RCC 7860 (cell line): ENCODE measurements at places on chromosomes 5 and 9.
A peak's percentile ranks its signal among the peaks of the same experiment; 100 is the strongest.

DNA sequence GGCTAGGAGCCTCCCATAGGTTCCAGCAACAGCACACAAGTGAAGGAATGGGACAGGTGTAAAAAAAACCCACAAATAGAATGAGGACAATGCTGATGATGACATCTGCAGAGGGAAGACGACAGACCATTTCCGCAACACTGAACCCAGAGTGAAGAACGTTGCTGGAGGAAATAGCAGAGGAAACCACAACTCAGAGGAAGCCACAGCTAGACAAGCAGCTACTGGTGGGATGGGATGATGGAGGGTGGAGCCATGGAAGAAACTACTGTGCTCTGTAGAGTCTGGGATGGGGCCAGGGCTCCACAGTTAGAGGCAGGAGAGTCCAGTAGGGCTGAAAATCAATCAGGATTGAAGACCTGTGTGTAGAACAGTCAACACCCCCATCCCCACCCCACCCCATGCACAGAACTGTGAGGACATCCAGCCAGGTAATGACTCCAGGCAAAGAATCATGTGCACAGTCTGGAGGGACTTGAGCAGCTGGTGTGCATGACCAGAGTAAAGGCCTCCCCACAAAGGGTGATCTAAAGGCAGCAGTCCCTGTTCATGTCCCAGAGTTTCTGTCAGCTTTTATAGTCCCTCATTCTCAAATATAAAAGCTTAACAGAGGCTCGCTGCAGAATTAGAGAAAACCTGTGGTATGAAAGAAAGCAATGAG lies 65.2 kb upstream of the SPIN1 start:
- peak; percentile 50 for DNase-seq

DNA sequence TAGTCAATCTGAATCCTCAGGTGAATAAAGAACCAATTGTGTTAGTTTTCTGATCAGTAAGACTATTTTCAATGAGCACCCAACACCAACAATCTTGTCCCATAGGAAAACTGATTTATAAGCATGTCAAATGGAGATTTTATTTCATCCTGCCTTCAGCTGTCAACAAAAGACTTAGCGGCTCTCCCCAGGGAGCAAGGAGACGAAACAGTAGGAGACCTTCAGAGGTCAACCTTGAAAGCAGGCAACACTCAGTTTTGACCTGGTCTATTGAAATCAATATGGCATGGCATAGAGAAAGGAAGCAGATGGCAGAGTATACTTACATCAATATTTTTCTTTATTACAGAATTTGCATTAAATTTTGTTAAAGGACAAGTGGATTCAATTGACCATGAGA lies 34.1 kb downstream of the ZNF622 start:
- DNase-seq = no peak

DNA sequence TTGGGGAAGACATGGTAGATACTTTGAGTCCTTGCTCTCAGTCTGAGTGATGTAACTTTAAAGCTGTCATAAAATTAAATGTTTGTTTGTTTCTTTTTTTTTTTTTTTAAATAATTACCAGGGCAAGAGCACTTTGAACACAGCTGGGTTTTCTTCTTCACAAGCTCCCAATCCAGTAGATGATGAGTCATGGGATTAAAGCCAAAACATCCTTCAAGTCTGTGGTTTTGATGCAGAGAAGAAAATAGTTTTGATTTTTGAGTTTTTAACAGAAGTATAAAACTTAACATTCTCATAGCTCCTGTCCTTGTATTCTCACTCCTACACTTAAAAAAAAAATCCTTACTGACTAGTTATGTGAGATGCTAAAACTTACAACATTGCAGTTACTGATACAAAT lies 34.8 kb upstream of the IL31RA start:
- no peak for DNase-seq

- no peak for DNase-seq
Measured at GRCh38 chr5:36253575-36253974, 11.8 kb upstream of the NADK2 start.

GRCh38 chr5:107074996-107075395 lies 595.7 kb downstream of the EFNA5 start:
- peak; percentile 82 for DNase-seq

GRCh38 chr5:117411701-117412100 lies 837.1 kb upstream of the SEMA6A start:
- DNase-seq = no peak

DNA sequence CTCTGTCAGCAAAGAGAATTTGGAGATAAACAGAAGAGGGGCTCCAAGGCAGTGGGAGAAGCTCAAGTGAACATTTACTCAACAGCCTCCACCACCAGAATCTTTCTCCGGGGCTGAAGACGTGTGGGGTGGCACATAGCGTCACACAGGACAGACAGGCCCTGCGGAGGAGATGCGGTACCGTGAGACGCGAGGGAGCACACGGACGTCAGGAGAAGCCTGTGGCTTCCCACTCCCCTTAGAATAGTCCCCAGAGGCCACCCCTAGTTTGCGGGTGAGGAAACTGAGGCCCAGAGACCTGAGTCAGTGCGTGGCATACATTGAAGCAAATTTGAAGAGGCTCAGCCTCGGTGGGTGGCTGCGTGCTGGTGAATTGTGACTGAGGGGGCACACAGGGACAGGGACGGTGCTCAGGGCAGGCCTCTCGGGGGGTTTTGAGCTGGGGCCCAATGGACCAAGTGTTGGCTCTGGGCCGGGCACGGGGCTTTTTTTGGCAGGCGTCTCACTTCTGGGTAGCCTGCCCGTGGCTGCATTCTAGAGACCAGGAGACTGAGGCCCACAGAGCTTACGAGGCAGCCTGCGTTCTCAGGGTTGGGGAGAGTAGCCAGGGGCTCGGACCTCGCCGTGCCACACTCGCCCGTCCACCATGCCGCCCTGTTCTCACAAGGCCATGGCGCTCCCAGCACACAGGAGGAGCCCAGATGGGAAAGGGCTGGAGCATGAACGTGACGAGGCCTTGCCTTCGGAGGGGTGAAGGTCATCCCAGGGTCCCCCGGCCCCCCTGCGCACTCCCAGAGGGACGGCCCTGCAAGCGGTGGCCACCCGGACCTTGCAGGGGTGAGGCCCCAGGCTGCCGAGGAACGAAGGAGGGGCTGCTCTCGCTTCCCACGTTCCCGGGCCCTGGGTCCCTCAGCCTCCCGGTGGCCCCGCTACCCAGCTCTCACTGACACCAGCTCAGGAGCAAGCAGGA lies 220.6 kb downstream of the C9orf50 start:
- no peak for DNase-seq

- no peak for DNase-seq
Measured at GRCh38 chr9:76255781-76256455, 138.3 kb downstream of the RFK start.

DNA sequence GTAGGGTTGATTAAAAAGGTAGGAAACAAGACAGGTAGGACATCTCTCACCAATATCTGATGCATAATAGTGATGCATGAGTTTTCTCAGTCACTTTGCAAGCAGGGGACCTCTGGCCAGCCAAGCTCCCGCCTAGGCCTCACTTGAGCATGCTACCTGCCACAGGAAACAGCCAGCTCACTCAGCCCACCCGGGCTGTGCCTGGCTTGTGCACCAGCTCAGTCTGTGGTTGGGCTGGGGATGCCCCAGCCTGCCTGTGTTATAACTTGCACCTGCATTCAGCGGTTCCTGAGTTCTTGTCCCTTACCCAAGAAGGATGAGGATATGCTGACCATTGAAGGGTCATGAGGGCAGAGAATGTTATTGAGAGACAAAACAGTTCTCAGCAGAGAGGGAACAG lies 172.8 kb upstream of the PLCXD3 start:
- DNase-seq = no peak

GRCh38 chr5:63674881-63675280 lies 287.4 kb downstream of the HTR1A start:
- DNase-seq = no peak
